ENCODE measurements at places on chromosomes 5 and 9. TPM values are rescaled to one million over a fixed set of nuclear protein-coding genes. Genes with fewer than 3 reads are reported as not detected.

GRCh38 chr5:93245226-93245625 is 335.8 kb downstream of the NR2F1-AS1 start:
- DNase-seq, result no peak

The PCDHB11 gene
- 0.08 TPM for total RNA-seq

The FGF18 gene
- total RNA-seq, result not detected

DNA sequence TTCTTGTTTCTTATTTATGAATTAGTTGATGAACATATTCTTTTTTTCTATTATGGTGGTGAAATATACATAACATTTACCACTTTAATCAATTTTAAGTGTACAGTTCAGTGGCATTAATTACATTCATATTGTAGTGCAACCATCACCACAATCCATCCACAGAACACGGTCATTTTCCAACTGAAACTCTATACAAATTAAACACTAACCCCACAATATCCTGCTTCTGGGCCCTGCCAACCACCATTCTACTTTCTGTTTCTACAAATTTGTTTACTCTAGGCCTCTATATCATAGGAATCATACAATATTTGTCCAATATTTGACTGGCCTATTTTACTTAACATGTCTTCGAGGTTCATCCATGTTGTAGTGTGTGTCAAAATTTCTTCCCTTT is 7.3 kb downstream of the GCNT4 start:
- DNase-seq, result no peak

- DNase-seq, result no peak
Measured at GRCh38 chr5:154351141-154351540, 94.7 kb upstream of the SAP30L start.

DNA sequence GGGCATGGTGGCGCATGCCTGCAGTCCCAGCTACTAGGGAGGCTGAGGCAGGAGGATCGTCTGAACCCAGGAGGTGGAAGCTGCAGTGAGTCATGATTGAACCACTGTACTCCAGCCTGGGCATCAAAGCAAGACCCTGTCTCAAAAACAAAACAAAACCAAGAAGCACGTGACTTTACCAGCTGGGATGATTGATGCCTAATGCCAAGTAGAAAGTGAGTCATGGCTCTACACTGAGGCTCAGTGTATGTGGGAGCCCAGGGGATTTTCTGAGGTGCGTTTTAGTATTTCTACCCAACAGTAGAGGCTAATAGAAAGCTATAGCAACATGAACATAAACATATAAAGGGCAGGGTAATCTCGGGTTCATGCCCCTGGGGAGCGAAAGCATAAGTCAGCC is 13.9 kb upstream of the BRD3OS start:
- DNase-seq, result peak; percentile 46

DNA sequence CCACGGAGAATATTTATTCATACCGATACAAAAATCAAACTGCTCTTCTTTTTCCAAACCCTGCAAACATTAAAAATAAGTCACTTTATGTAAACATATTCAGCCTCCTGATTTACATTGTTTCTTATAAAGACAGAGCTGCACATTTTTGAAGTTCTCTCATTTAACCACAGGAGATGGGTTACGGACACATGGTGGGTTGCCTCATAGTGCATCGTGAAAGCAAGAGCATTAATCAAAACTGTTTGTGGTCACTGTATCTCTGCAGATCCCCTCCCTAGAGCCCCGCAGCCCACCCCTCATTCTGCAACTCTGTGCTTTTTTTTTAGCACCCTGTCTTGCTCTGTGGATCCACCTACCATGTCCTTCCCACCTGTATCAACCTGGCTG is 43.3 kb upstream of the EQTN start:
- no peak for DNase-seq

DNA sequence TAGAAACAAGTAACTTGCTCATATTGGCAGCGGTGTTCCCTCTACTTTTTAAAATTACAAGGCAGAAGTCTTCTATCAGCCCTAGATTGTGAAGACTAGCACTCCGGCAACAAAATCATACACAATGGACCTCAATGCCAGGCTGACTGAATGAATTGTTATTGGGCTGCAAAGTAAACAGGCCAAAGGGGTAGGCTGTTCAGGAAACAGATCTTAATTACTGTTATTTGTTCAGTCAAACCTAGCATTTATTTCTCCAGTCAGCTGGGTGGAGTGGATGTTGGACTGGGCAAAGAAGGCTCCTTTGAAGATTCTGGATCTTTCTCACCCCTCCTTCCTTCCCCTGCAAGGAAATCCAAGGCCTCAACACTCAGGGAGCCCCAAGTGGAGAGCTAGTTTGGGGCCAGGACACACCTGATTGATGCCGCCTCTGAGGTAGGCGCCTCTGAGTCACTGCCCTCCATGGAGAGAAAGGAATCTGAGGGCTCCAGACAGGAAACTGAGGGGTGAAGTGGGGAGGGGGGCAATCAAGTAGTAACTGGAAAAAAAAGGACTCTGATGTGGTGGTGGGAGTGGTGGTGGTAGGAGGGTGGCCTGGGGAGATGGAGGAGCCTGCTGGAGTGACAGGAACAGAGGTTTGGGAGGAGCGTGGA is 35.5 kb downstream of the SERINC5 start:
- DNase-seq, result no peak

The NUDT2 gene
- total RNA-seq, result 18.4 TPM
